ENCODE measurements at places on chromosomes 7 and 10.

DNA sequence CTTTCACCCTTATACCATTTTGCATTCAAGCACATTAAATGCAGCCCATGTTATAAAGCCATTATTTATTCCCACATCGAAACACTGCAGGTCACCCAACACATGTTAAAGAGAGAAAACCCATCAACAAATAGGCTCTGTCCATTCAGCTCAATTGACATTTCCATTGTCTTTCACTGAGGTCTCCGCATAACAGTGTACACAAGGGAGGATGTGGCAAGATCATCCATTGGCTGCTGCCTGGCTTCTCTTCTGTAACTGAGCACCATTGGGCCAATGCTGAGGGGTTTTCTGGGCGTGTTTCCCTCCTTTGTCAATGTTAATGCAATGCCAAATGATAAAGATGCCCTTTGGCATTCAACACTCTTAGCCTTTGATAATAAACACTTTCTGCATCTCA is 278.1 kb upstream of the SP4 start:
- DNase-seq, result no peak

- DNase-seq, result no peak
Measured at GRCh38 chr7:143908120-143908519, 6.1 kb upstream of the TCAF1 start.

GRCh38 chr7:2436341-2437104 is 33.1 kb downstream of the CHST12 start:
- no peak for DNase-seq

GRCh38 chr7:108045669-108046068 is 42.7 kb upstream of the LAMB1 start:
- DNase-seq, result no peak

DNA sequence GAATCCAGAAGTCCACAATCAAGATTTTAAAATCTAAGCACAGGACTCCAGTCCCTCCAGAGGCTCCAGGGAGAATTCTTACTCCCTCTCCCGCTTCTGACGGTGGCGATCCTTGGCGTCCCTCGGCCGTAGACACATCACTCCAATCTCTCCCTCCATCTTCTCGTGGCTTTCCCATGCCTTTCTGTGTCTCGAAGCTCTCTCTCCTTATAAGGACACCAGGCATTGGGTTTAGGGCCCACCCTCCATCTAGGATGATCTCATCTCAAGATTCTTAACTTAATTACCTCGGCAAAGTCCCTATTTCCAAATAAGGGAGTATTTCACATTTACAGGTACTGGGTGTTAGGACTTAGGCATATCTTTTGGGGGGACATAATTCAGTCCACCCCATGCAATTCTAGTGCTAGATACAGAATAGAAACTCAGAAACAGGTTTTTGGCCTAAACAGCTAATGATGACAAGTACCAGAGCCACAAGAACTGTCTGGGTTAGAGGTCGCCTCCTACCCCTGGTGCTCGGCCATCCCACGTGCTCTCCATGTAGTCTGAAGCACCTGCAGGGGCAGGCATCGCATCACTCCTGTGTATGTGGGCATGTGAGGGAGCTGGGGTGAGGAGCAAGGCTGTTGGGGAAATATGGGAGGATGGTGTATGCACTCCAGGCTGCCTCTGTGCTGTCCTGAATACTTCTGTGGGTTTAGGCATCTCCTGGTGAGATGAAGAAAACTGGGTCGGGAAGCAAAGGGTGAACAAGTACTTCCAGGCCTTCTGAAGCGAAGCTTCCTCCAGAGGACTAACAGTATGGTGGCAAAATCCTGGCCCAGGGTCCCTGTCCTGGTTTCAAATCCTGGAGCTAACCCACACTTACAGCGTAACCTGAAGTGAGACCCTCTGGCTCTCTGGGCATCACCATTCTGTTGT is 298.3 kb upstream of the ZMIZ1 start:
- no peak for DNase-seq

DNA sequence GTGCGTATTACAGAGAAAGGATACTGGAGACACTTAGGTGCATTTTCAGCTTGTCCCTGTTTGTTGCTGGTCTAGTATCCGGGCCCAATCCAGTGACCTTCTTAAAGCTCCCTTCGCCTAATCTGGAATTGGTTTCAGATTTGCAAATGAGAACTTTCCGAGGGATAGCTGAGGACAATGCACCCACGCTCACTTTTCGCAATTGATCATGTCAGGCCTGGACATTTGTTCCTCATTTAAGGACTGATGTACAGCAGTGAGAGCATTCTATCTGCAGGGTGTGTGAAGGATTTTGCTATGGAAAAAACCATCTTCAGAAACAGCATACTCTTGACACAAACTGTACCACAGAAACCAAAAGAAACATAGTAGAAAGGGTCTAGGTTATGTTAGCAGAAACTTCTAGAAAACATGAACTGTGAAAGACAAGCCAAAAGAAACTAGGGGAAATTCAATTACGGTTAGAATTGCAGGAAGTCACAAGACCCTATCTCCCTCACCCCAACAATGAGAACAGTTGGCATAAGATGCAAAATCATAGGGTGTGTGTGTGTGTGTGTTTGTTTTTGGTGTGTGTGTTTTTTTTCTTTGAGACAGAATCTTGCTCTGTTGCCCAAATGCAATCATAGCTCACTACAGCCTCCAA is 331.1 kb downstream of the CALN1 start:
- DNase-seq, result no peak

- DNase-seq, result no peak
Measured at GRCh38 chr10:110996256-110996655, 76.9 kb downstream of the SHOC2 start.
